Activated naive CD4-positive, alpha-beta T cell (primary cell): ENCODE measurements at places on chromosomes 6 and 20.

DNA sequence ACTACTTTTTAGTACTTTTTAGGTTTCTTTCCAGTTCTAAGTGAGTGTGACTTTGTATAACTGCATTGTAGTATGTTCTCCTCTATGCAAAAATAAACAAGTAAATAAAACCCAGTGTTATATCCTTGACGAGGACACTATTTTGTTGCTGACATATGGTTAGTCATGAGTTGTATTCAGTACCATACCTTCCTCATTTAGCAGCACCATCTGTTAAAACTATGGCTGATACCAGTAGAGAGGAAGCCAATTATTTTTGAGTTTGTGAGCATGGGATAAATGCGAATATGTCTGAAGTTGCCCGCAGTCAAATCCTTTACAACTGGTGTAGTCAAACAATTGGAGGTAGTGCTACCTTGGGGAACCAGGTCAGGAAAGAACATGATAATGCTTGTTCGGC, 74.1 kb downstream of the CDKAL1 start:
- DNase-seq = no peak

GRCh38 chr20:57888591-57888990, 178.8 kb upstream of the PMEPA1 start:
- no peak for DNase-seq

DNA sequence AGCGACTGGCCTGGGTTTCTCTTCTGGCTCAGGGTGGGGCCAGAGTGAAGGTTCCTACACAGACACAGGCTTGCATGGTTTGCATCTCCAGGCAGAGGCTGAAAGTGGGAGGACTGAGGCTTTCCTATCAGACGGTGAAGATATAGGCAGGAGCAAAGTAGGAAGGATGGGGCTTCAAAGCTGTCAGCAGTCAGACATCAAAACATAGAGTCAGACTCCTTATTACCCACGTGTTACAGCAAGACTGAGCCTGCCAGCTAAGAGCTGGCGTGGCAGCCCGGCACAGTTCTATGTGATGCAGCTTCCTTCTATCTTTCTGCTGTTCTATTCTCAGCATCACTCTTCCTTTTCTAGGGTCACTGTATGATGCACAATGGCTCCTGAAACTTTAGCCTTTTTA, 445.1 kb downstream of the DOK5 start:
- DNase-seq = no peak

DNA sequence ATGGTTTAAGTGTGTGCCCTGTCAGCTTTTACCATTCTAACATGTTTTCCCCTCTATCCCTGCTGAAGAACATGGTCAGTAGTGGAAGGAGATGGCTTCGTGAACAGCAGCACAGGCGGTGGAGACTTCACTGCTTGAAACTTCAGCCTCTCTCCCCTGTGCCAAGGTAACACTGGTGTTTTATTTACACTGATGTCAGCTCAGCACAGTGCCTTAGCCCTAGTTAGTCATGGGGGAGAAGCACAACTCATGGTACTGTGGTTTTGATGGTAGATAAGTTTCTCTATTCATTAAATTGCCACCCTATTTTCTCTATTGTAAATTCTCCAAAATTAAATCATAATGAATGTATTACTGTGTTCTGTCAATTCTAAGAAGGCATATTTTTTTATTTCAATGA, 56.6 kb downstream of the MTHFD1L start:
- DNase-seq = no peak

- no peak for DNase-seq
These were observed 124.4 kb upstream of the PRL start for GRCh38 chr6:22421198-22421597.

DNA sequence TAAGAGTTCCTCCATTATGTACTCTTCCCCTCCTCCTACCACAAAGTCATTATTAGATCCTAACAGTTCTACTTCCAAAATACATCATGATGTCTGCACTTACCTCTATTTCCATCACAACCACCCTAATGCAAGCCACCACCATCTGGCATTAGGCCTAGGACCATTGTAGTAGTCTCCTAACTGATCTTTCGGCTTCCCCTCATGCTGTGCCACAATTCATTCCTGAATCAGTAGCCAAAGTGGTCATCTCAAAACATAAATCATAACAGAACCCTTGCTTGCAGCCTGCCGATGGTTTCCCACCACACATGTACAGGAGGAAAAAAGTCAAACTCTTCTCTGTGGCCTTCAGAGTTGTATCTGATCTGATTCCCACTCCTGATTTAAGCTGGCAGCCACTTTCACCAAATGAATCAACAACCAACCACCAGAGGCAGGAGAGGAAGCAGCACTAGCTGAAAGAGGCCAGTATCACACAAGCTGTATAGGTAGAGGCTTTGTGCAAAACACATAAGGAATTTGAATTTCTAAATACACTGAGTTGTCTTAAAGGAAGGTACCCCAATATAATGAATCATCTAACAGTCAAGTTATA, 26.1 kb downstream of the FAM184A start:
- DNase-seq = no peak

GRCh38 chr6:133887880-133888230, 1.1 kb upstream of the TCF21 start:
- DNase-seq = no peak

GRCh38 chr6:30691208-30691847, 544 bp upstream of the NRM start:
- DNase-seq = no peak

GRCh38 chr6:137731600-137731959, 135.5 kb upstream of the TNFAIP3 start:
- no peak for DNase-seq

DNA sequence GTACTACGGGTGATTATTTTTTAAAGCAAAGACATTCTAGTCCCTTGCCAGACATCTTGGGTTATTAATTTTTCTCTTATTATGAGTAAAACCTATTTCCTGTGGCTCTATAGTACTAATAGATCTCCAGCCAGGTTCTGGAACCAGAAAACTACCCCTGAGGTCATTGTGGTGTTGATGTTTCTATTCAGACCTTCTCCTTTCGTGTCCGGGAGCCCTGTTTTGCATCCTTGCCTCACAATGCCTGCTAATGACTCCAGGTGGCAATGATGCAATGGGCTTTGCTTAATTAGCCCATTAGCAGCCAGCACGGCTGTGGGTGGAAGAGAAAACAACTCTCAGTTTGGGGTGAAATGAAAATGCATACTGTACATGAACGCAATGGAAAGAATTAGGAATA, 62.9 kb upstream of the ARG1 start:
- DNase-seq = no peak

DNA sequence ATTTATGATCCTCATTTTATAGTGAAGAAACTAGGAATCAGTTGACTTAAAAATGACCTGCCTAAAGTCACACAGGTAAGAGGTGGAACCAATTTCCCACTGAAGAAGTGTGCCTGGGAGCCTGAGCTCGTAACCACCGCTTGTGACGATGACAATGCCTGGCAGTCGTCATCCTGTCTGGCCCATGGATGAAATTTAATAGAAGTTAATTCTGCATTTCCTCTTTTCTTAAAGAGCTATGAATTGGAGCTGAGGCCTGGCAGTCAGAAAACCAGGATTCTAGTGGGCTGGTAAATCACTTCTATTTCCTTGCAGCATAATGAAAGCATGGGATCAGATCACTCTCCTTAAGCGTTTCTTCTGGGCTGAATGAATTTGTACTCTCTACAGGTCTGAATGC, 200.0 kb upstream of the SGK1 start:
- DNase-seq = no peak

DNA sequence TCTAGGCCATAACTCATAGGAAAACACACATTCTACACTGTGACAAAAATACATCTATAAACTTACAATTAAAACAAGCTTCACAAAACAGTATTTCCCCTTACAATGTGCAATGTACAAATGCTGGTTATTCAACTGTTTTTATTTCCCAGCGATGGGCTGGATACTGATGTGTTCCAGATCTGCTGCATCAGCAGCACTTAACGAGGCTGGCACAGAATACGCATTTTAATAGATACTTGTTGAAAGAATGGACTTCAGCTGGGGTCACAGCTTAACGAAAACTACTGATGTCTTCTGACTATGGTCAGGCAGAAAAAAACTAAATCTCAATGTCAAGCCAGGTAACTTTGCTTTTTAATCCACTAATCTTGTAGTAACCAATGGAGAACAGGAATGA, 70.9 kb downstream of the B4GALT5 start:
- DNase-seq = no peak

GRCh38 chr6:170173335-170173881, 117.5 kb downstream of the DLL1 start:
- DNase-seq = no peak

DNA sequence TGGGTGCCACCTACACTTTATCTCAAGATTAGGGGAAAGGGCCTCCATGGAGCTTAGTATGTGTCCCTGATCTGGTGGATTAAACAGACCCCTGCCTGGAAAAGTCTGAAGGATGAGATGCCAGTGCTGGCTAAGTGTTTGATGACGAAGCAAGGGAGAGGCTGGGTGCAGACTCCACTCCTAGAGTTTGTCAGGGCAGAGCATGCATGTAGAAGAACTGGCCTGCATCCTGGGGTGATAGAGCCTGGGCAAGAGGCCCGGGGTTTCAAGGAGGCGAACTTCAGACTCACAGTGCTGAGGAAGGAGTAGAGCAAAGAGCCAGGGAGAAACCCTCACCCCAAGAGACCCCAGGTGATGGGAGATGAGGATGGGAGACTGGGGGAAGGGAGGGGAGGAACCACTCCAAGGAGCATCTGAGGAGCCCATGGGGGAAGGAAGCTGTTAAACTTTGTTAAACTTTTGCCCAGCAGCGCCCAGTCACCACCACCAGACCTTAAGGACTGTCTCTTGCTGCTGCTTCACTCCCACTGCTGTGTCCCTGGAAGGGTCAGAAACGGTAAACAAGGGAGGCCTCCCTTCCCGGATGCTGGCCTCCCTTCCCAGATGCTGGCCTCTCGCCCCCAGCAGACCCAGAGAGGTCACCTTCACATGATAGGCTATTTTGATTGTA, 61.6 kb downstream of the RPRD1B start:
- DNase-seq = no peak
